T-helper 17 cell (primary cell): ENCODE measurements at places on chromosomes 16 and 17. TPM values are rescaled to one million over a fixed set of nuclear protein-coding genes. Genes with fewer than 3 reads are reported as not detected.

DNA sequence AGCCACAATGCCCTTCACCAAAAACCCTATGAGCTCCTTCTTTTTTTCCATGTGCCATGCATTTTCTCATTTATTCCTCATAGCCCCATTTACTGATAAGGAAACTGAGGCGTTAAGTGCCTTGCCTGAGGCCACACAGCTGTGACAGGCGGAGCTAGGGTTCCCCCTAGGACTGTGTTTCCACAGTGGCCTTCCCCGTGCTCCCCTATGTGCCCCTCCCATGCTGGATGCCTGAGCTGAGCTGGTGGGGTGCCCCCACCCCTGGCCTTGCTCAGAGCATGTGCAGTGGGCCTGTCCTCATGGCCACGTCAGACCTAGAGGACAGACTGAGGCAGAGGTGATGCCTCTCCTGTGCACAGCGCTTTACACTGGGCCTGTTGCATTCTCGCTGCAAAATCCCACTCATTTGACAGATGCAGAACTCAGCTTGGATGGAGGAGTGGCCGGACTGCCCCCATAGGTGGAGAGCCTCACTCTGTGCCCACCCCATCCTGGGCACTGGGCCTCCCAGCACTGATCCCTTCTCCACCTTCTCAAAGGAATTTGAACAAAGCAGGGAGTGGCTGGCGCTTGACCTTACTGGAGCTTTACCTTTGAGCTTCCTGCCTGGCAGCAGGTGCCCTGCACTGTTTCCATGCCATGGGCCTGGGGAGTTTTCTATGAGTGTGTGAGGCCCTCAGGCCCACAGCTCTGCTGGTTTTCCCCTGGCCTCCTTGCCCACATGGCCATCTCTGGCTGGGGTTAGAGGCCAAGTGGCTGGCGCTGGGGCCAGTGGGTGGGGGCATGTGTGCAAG, 2.6 kb downstream of the MAP2K3 start:
- DNase-seq, result no peak

- DNase-seq, result no peak
These were observed 82.8 kb upstream of the TNRC6A start for GRCh38 chr16:24646646-24646995.

DNA sequence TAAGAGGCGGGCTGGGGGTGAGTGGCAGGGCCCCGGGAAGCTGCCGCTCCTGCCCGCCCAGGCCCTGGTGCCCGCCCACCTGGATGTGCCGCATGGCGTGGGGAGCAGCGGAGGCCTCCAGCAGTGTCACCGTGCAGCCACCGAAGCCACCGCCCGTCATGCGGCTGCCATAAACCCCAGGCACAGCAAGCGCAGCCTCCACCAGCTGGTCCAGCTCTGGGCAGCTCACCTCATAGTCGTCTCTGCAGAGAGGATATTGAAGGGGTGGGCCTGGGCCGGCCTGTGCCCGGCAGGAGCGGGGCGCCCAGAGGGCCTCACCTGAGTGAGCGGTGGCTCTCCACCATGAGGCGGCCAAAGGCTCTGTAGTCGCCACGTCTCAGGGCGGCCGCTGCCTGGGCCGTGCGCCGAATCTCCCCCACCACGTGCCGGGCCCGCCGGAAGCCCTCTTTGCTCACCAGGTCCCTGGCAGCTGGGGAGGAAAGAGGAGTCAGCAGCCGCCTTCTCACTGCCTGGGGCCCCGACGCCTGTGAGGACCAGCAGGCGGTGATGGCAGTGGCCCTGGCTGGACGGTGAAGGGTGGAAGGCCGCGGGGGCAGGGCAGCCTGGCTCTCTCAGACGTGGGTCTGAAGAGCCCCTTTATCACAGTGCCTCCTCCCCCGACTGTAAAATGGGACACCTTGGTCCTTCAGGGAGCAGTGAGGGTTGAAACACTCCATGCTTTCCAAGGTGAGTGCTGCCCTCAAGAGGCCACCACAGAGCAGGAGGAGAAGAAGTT, 6.7 kb downstream of the GALK1 start:
- DNase-seq, result no peak

DNA sequence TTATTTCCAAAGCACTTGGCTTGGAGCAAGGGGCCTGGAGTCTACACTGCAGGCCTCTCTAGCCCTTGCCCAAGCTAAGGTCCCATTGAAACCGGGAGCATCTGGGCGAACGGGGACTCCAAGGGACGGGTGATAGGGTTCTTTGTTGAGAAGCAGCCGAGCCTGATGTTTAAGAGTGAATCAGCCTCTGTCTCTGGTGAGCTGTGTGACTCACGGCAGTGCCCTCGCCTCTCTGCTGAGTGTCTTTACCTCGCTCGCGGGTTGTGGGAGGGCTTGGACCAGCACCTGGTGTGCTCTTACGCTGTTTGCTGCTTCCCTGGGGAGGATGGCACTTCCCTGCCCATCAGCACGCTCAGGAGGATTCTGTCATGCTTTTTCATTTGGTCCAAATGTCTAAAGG, 1.3 kb downstream of the HGS start:
- DNase-seq, result no peak

DNA sequence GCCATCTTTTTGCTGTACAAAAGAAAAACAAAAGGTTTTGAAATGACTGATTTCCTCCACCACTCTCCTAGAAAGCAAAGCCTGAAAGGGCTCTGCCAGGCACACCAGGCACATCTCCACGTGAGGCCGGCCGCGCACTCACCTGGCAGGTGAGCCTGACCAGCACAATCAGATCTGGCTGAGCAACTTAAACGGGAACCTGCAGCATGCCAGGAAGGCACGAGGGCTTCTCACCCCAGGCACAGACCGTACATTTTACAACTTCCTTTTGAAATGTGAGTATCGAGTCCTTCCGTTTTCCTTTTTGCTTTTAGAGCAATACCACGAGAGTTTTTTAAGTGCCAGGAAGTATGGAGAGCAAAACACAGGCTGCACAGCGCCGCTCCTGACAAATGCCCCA, 22.5 kb downstream of the SLC38A10 start:
- no peak for DNase-seq

DNA sequence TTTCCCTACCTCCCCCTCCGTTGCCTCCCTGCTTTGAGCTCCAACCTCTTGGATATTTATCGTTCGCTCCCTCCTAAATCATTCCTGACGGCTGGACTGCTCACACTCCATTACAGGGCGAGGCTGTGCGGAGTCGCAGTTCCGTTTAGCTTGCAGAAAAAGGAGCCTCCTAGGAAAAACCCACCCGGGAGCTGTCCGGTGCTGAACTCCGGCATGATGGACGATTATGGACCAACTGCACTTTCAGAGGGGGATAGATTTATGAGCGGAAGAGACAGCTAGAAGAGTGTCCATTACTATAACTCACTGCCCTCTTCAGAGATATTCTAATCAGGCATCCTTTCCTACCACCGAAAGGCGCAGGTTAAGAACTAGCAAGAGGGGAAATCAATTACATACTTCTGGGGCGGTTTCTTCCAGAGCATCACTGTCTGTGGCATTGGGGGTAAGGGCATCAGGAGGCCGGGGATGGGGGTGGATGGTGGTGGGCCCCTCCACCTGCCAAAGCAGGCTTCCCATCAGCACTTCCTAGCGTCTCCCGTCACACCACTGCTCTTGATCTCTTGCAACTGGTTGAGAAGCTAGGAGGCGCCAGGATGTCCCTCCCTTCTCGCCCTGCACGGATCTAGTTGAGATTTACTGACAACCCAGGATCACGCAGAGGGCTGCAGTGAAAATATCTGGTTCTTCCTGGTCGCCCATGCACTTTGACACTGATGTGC, 251.2 kb downstream of the ENGASE start:
- DNase-seq, result no peak

DNA sequence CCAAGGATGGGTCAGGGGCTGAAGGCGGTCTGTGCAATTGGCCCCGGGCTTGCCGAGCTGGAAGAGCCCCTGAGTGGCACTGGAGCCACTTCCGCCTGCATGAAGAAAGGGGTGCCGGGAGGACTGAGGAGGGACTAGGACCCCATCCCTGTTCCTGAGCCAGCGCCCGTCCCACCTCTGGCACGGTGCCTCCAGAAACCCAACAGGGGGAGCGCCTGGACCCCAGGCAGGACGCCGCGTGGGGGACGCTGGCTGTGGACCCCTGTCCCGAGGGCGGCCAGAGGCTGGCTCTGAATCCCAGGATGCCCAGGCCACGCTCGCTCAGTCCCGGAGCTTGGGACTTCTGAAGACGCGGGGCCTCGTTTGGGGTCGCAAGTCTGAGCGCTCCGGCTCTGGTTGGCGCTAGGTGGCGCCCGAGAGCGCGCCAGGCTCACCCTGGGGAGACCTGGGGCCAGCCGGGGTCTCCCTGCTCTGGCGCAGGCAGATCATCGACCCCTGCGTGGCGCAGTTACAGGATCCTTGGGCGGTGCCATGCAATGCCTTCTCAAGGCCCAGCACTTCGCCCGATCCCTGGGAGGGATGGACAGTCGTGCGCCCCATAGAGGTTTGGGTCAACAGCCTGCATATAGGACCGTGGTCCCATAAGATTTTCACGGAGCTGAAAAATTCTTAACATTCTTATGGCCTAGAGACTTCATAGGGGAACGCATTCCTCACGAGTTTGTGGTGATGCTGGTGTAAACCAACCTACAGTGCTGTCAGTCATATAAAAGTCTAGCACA, 58.5 kb upstream of the CREBBP start:
- DNase-seq, result peak; percentile 57

DNA sequence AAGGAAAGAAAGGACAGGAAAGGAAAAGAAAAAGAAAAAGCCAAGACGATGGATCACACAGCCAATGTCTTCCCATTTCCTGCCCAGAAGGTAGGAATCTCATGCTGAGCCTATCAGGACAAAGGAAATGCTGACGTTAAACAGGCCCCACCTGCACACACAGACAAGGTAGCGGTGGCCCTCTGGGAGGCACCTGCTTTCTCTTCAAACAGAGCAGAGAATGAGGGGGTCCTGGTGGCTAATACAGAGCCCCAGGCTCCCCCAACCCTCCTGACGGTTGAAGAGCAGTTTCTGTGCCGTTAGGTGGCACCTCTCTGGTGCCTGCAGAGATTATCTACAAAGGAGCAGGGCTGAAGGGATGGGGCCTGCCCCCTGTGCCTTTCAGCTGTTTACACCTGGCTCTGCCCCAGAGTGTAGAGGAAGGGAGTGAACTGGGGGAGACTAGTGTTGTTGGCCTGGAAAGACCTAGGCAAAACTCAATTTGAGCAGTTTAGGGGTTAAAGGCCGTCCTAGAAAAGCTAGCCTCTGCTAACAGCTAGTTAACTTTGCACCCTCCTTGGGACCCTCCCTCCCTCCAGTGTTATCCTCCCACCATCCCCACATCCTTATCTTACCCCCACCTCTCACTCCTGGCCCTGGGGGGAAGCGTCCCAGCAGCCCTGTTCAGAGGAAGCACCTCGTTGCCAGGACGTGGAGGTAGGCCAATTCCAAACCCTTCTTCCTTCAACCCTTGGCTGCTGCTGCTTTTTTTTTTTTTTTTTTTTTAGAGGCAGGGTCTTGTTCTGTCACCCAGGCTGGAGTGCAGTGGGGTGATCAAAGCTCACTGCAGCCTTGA, 56.3 kb downstream of the ARHGAP27 start:
- DNase-seq, result no peak

- DNase-seq, result no peak
These were observed 36.9 kb downstream of the MMD start for GRCh38 chr17:55384643-55385232.

- no peak for DNase-seq
These were observed 42.1 kb upstream of the TOB1 start for GRCh38 chr17:50908140-50908859.

- no peak for DNase-seq
These were observed 9.8 kb downstream of the HLF start for GRCh38 chr17:55274355-55275255.

GRCh38 chr17:68737761-68738443, 136.7 kb upstream of the FAM20A start:
- DNase-seq, result no peak

DNA sequence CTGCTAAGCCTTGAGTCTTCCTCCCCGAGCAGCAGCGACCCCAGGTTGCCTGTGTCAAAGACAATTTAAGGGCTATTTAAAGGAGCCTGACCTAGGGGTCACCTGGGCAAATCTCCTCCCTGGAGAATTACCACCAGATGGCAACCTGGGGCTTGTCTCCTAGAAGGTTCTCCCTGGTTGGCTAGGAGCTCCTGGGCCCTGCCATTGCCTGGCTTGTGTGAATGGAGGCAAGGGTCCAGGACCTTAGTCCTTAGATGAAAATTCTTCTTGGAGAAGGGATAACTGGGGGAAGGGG, 51.3 kb upstream of the TAC4 start:
- no peak for DNase-seq

DNA sequence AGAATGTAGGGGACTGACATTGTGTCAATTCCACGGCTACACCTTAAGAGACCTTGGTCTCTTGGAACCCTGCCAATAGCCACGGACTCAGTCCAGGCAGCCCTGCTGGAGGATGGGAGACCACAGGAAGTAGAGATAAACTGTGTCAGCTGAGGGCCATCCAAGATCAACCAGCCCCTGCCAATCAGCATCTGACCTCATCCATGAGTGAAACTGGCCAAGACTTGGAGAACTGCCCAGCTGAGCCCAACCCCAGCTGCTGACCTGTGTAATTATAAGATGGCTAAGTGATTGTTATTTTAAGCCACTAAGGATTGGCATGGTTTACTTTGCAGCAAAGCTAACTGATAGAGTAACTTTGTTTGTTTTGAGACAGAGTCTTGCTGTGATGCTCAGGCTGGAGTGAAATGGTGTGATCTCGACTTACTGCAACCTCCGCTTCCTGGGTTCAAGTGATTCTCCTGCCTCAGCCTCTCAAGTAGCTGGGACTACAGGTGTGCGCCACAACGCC, 13.3 kb upstream of the YWHAE start:
- no peak for DNase-seq

- no peak for DNase-seq
These were observed 6.9 kb upstream of the STH start for GRCh38 chr17:45992175-45992574.

DNA sequence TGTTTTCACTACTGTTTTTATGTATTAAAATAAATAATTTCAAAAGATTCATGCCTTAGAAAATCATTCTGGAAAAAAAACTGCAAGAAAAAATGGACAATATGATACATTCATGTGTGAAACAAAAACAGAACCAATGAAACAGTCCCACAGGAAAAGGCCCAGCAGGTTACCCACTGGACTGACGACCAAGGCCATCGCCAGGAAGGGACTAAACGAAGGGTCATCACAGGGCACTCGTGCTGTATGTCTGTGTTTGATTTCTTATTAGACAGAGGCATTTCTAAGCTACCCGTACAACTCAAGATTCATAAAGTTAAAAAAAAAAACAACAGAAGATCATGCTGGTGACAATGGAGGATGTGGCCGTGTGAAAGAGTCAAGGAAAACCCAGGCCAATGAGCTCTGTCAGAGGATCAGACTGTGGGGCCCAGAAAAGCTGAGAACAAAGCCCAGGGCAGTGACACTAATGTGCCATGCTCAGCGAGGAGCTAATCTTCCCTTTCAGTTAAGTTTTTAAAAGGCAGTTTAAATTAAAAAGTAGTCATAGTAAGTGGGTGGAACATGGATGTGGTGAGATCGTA, 31.8 kb downstream of the NSMCE1 start:
- DNase-seq, result no peak

RASL10B gene
- 0.50 TPM for total RNA-seq

IL32 gene
- total RNA-seq, result 1,099 TPM

TNK1 gene
- total RNA-seq, result 5.9 TPM

SPATA32 gene
- total RNA-seq, result 0.17 TPM

CRYBA1 gene
- total RNA-seq, result not detected

TP53TG3B gene
- total RNA-seq, result not detected

LGALS9B gene
- total RNA-seq, result not detected
